ENCODE measurements at places on chromosomes 11 and 22.

GRCh38 chr22:26127556-26127955 is 41.7 kb upstream of the SEZ6L start:
- DNase-seq = no peak

DNA sequence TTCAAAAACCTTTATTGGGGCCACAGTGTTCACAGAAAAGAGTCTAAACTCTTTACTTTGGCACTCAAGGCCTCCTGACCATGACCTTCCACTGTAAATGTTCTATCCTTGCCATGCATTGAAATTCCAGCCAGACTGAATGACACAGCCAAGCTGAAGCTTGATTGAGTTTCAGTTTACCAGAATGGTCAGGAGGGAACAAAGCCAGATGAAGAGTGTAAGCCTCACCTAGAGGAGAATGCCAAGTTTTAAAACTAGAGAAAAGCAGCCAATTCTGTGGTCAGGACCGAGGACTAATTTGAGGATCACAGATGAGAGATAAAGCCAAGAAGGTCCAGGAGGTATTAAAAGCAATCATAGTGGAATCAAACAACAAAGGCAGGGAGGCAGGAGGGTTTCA is 215.3 kb downstream of the KCNA4 start:
- no peak for DNase-seq

- no peak for DNase-seq
These were observed 389.4 kb upstream of the CADM1 start for GRCh38 chr11:115893461-115894099.

GRCh38 chr11:7668911-7669310 is 4.4 kb downstream of the CYB5R2 start:
- no peak for DNase-seq

DNA sequence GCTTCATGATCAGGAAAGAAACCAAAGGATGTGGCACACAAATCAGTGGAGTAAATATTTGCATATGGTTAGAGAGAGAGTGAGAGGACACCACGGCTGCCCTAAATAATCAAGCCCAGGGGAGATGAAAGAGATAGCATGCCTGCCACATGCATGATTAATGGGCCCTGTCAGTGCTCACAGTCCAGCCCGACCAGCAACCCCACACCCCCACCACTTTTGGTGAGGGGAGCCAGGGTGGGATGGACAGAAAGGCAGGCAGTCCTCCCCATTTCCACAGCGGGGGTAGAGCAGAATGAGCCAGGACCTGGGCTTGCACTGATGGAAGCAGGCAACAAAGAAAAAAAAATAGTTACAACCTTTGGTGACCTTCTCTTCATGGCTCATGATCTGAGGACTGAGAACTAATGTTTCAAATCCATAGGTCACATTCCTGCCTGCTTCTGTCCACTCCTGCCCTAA is 545.0 kb downstream of the ETS1 start:
- DNase-seq = no peak

- no peak for DNase-seq
These were observed 7.1 kb upstream of the GRAMD4 start for GRCh38 chr22:46612904-46613605.

GRCh38 chr11:1896468-1896867 is 4.8 kb upstream of the PRR33 start:
- no peak for DNase-seq

GRCh38 chr11:134517621-134518293 is 105.7 kb upstream of the B3GAT1 start:
- DNase-seq = no peak

GRCh38 chr11:127931803-127932202 is 655.6 kb downstream of the ETS1 start:
- DNase-seq = no peak

GRCh38 chr11:126140926-126141280 is 70.5 kb downstream of the RPUSD4 start:
- peak; percentile 76 for DNase-seq

- DNase-seq = peak; percentile 54
These were observed 34.5 kb upstream of the ANO3 start for GRCh38 chr11:26297189-26297975.

GRCh38 chr11:6556139-6556949 is 47.1 kb downstream of the RRP8 start:
- no peak for DNase-seq

DNA sequence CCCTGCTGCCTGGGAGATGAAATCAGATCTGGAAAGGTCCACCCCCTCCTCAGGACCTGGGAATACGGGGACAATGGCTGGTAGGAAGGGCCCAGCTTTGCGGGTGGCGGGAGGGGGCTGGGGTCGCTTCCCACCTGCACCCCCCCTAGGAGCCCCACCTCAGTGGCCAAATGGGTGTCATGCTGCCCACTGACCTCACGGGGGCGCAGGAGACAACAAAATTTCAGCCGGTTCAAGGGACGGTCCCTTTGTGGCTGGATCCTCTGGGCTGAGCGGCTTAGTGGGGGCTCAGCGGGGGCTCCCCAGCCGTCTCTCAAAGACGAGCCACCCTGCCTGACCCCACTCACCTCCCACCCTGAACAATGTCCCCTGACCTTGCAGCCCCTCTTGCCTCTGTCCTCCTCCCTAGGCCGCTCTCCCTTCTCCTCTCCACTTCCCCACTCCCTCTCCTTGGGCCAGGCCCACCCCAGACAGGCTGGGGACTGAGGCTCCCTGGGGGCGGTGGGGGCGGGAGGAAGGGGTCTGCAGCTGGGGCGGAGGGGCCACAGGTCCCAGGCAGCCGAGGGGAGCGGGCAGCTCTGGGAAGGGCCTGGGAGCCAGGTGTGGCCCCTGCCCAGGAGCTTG is 39.3 kb upstream of the H19 start:
- no peak for DNase-seq

GRCh38 chr11:128190312-128190711 is 397.0 kb downstream of the ETS1 start:
- no peak for DNase-seq

DNA sequence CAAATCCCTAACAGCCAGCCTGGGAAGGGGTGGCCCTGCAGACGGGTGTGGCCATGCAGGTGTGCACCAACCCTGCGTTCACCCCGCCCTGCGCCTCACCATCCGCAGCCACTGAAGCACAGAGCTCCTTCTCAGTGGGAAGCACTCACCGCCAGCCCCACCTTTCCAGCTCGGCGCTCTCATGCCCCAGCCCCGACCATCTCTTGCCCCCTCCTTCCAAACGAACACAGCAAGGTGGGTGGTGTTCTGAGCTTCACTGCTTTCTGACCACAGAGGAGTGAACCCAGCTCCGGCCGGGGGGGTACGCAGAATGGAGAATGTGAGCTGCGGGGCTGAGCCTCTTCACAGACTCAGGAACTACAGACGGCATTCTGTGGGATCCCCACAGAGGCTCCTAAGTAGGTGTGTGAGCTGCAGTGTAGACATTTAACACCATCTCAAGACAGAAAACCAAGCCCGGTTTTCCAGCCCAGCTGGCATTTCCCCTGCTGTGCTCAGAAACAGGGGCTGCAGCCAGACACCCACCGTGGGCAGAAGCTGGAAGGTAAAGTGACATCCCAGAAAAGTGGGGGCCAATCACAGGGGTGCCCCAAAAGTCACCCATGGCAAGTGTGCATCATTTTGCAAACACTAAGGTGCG is 88.4 kb upstream of the RTL6 start:
- DNase-seq = no peak

DNA sequence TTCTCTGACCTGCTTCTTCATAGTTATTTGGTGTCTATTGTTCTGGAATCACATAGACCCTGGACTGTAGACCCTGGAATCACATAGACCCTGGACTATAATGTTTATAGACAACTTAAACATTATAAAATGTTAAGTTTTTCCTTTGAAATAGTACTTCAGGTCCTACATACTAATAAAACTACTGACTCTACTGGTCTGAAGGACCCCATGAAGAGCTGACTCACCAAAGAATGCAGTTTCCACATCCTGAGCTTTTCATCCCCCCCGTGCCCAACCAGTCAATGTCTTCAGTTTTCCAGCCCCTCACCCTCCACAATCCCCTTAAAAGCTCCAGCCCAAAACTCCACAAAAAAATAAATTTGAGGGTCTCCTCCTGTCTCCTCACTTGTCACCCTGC is 6.6 kb upstream of the PLEKHA7 start:
- DNase-seq = no peak

- no peak for DNase-seq
These were observed 13.0 kb upstream of the FLI1 start for GRCh38 chr11:128680906-128681305.

DNA sequence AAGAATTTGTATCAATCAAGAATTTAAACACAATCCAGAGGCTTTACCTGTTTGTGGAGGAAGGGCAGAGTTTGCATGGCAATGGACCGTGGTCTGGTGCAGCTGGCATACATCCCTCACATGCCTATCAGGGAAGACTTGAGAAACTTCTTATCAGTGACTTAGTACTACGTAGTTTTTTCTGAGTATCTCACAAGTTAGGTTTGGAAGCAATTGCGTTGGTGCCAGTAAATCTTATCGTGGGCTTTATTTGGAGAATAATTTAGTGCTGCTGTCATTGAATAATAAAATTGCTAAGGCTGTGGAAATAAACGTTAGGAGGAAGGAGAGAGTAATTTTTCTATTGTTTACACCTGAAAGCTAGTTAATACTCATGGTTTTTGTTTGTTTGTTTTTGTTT is 72.3 kb downstream of the PRMT3 start:
- DNase-seq = no peak

DNA sequence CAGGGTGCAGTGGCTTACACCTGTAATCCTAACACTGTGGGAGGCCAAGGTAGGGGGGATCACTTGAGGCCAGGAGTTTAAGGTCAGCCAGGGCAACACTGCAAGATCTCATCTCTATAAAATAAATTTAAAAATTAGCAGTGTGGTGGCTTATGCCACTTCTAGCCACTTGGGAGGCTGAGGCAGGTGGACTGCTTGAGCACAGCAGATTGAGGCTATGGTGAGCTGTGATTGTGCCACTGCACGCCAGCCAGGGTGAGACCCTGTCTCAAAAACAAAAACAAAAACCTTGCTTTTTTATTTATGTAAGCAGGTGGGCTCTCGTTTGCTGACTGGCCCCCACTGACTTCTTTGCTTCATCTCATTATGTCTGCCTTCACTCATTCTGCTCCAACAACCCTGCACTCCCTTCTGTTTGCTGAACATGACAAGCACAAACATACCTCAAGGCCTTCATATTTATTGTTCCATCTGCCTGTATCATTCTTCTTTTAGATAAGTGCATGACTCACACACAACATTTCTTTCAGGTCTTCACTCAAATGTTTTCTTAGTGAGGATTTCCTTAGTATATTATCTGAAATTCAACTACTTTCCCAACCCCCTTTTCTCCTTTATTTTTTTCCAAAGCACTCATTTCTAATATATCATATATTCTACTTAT is 32.4 kb upstream of the CLNS1A start:
- DNase-seq = no peak

DNA sequence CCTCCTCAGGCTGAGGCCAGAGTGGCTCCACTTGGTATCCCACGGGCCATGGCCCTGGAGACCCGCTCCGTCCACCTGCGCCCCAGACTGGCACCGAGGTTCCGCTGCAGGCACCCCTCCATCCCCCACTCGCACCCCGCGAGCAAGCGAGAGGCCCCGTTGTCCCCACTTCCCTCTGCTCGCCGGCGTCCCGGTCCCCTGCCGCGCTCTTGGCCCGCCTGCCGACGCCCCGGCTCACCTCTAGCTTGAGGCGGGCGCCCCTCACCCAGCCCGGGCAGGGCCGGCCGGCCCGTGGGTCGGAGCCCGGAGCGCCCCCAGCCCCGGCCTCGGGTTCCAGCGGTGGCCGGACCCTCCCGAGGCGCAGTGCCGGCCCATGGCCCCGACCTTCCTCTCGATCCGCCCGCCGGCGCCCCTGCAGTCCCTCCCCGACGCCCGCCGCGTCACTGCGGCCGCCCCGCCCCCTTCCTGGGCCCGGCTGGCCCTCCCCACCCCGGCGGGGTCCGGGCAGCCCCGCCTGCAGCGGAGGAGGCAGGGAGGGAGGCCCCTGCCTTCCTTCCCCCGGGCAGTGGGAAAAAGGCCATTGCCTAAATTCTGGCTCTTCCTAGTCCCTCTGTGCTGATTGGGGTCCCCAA is at the start of gene PITPNM1:
Gene PITPNM1, minus strand, starts transcription at position 414 of the 632 bp plus-strand sequence. CDS start 1,183 bp downstream, outside the sequence.
- peak; percentile 48 for DNase-seq

GRCh38 chr22:26937213-26937612 is 279.8 kb downstream of the MIAT start:
- no peak for DNase-seq

GRCh38 chr22:30023099-30023660 is 57.1 kb upstream of the HORMAD2 start:
- DNase-seq = no peak

GRCh38 chr11:18526130-18526520 is 617 bp downstream of the TSG101 start:
- no peak for DNase-seq

DNA sequence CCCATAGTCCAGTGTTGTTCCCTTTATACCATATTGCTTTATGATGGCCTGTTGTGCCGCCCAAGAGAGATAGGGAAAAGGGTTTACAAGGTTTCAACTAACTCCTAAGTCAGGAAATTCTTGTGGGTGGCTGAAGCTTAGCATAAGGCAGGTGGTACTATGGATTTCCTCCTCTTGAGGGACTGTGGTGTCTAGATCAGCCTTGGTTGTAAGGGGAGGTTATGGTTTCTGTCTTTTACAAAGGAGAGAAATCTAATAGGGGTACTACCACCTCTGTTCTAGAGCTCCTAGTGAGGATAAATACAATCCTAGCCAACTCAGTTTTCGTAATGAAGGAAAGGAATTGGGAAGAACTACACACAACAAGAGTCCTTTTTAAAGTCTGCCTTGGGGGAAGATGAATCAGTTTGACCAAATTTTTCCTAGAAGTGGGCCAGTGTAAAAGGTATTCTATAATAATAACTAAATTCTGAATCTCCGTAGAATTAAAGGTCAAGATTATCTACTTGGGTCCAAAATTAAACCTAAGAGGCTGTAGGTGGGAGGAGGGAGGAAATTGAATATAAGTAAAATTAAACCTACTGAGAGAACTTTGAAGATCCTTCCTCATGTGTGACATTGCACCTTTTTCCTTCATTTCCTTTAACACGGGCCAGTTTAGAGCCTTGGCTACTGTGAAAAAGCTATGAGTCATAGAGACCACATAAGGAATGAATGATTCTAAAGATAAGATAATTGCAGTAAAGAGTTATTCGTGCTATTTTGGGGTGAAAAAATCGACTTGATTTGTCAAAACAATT is 17.2 kb downstream of the DLAT start:
- peak; percentile 7 for DNase-seq

GRCh38 chr22:26050079-26050478 is 119.2 kb upstream of the SEZ6L start:
- no peak for DNase-seq

GRCh38 chr11:40187295-40187694 is 1272.2 kb downstream of the LRRC4C start:
- DNase-seq = no peak

DNA sequence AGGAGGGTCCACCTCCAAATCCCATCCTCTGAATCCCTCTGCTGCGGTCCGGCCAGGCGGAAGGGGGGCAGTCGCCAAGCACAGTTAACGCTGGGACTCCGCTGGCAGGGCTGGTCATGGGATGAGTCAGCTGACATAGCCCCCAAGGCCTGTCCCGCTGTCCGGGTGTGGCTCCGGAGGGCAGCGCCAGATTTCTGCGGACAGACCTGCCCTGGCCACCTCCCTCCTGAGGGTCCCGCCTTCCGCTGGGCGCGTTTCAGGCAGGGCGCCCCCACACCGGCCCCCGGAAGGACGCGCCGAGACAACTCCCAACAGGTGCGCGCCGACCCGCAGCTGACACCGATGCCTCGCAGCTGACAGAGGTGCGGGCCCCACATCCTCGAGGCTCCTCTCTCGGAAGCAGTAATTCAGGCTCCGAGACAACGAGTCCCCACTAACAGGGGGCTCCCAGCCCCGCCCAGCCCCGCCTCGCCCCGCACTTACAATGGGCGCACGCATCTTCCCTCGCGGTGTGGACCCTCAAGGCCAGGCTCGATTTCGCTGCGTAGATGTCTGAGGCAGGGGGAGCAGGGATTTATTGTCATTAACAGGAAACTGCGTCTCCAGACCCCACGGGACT is 607 bp downstream of the PLAAT3 start:
- no peak for DNase-seq

GRCh38 chr11:46380340-46381047 is 975 bp upstream of the MDK start:
- peak; percentile 61 for DNase-seq
